Stimulated activated CD4-positive, alpha-beta T cell treated with anti-CD3 and anti-CD28 coated beads, Interleukin-4, amount 100 ng/mL, for 24 hours (primary cell): ENCODE measurements at places on chromosomes 16 and 17.

DNA sequence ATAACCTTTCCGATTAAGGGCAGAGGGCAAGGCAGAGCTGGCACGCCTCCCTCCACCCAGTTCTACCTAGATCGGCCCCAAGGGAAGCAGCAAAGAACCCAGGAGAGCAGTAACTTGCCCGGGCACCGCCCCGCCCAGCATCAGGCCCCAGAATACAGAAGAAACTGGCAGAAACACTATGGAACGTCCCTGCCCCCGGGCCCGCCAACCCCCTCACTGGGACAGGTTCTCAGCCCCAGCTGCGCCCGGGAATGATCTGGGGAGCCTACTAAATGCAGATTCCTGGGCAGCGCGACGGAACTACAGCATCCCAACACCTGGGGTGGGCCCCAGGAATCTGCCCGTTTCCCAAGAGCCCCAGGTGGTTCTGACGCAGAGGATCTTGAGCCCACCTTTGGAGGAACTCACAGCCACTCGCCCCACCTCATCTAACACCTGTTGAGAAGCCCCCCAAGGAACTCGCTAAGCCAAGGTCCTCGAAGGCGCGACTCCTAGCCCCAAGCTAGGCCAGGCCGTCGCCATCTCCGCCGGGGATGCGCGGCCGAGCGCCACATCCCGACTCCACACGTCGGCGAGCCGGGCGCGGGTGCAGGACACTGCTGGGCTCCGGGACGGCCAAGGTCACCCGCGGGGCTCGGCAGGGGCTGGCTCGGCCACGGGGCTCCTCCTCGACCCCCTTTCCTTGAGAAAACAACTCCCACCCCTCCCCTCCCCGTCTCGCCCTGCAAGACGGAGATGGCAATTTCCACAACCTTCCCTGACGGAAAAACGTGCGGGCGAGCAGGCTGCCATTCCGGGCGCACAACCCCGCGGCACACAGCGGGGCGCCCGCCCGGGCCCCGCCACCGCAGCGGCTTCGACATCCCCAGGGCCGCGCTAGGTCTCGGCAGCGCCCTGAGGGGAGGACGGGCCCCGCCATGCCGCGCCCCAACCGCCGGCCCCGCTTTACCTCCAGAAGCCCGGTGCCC is 913 bp downstream of the CDIP1 start:
- DNase-seq, result no peak

- no peak for DNase-seq
Observed at GRCh38 chr17:79943347-79944241, 92.1 kb downstream of the TBC1D16 start.

DNA sequence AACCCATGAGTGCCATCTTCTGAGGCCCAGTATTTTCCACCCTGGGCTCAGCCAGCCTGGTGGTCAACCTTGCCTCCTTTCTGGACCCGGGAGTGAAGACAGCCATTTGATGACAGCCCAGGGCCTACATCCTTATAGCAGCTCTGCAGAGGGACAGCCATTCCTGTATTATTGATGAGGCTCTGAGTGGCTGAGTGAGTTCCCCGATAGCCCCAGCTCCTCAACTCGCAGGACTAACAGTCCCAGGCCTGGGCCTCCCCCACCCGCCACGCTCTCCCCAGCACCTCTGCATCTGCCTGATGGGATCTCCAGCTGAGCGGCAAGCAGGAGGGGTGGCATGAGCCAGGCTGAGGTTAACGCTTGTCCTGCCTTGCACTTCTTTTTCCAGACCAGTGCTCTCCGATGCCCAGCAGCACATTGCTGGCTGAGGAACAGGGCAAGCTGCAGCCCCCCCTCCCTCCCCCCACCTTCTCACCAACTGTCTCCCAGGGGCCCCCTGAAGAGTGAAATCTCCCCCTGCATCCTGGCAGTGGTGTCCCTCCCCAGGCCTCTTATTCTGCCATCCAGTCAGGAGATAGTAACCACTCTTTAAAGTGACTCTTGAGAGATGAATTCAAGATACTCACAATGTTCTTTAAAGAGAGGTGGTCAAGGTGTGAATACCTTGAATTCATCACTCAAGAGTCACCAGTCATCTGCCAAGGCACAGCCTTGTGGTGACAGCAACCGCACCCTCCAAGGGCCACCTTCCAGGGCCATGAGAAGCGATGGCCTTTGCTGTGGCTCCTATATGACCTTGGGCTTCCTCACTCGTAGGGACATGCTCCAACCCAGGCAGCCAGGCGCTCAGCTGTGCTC is 23.5 kb downstream of the CACNG5 start:
- DNase-seq, result no peak

GRCh38 chr17:7238420-7239090 is 702 bp downstream of the PHF23 start:
- DNase-seq, result no peak

DNA sequence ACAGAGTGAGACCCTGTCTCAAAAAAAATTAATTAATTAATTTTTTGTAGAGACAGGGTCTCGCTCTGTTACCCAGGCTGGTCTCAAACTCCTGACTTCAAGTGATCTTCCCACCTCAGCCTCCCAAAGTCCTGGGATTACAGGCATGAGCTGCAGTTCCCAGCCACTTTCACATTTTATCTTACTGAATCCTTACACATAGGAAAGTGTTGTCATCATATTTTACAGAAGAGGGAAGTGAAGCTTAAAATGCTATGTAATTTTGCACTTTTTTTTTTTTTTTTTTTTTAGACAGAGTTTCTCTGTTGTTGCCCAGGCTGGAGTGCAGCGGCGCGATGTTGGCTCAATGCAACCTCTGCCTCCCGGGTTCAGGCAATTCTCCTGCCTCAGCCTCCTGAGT is 21.1 kb upstream of the ZNF629 start:
- no peak for DNase-seq

GRCh38 chr17:44348234-44348987 is 3.3 kb downstream of the GRN start:
- no peak for DNase-seq

GRCh38 chr17:45823598-45823997 is 21.1 kb upstream of the SPPL2C start:
- DNase-seq, result no peak

- DNase-seq, result no peak
Observed at GRCh38 chr17:43395165-43395564, 3.6 kb upstream of the ARL4D start.
